ENCODE measurements at places on chromosomes 5 and 9. TPM values are rescaled to one million over a fixed set of nuclear protein-coding genes. Genes with fewer than 3 reads are reported as not detected.

The SLC46A2 gene
- not detected for polyA plus RNA-seq

The CDX1 gene
- not detected for polyA plus RNA-seq

The INSYN2B gene
- polyA plus RNA-seq: not detected

The NTNG2 gene
- polyA plus RNA-seq: 1.4 TPM

The CDK9 gene
- 35.4 TPM for polyA plus RNA-seq

The TMEM215 gene
- not detected for polyA plus RNA-seq
